ENCODE measurements at places on chromosomes 4 and X.

DNA sequence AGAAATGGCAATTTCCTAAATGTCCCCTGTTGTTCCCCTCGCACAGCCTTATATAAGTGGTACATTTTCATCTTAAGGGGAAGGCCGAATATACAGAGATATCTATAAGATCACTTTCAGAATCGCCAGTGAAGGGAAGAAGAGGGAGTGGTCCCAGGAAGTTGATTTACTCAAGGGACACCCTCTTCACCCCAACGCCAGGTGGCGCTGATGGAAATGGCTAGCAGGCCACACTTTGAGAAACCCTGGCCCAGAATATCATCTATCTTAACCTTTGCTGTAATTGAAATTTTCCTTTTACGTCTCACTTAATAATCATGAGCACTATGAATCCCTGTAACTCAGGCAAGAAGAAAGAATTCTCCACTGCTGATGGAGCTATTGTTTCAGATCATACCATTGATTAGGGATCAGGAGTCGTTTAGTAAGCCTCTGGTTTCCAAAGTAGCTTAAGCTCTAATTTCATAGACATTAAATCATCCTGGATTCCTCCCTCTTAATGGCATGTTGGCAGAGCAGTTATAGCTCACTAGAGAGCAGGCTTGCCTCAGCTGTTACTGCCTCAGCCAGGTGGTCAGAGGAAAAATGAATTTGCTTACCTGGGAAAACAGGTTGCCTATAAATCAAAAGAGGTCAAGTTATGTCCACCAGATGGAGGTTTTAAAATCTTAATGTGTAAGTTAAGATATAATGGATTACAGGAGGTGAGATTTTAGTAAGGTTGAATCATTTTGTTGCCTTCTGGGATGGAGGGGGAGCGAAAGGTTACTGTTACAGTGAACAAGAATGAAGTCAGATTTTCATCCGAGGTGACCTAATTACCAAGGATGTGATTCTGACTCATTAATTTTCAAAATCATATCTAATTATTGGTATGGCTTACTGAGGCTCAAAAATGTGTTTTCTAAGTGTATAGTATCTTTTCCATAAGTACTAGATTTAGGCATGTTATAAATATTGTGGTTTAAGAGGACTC is 941.2 kb upstream of the TENM3 start:
- no peak for DNase-seq

DNA sequence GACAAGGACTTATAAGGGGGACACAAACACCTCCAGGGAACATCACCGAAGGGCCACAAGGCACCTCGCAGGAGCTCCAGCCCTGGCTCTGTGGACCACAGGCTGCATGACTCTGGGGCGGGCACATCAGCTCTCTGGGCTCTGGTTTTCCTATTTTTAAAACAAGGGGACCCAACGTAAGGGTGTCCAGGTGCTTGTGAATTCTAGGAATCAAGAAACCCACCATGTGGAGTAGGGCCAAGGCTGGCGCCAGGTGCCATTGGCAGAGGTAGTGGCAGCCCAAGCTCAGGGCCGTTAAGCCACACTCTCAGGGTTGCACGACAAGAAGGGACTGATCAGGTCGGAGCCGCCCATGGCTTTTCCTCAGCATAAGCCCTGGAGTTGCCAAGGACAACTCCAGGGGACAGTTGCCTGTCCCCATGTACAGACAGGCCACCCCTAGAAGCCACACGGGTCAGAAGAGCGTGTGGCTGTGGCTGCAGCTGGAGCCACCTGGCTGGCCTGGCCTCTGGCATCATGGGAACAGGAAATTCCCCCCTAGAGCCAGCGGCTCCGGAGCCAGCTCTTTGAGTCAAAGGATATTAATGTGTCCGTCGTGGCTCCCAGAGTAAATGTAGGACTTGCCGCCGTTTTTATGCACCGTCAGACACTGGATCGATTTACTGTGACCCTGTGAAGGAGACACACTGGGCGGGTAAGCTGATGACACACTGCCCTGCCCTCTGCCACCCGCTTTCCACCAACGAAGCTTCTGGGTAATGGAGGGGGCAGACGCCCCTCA is 32.5 kb downstream of the WDR1 start:
- no peak for DNase-seq

GRCh38 chr4:141026900-141027299 is 106.4 kb downstream of the RNF150 start:
- DNase-seq = no peak

DNA sequence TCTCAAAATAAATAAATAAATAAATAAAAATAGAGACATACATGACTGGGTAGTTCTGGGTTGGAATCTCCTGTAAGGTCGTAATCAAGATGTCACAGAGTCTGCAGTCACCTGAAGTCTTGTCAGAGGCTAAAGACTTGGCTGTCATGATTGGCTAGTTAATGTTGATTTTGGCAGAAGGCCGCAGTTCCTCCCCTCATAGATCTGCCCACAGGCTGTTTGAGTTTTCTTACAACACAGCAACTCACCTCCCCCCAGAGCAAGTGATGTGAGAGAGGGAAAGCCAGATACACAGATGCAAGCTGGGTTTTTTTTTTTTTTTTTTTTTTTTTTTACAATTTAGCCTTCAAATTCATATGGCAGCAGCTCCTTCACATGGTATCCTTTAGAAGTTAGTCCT is 36.4 kb upstream of the BMPR1B start:
- DNase-seq = no peak

GRCh38 chr4:81648576-81649275 is 177.0 kb upstream of the RASGEF1B start:
- DNase-seq = no peak

Data from lung microvascular endothelial cell (primary cell).